ENCODE measurements at places on chromosomes 3 and 15. TPM values are rescaled to one million over a fixed set of nuclear protein-coding genes. Genes with fewer than 3 reads are reported as not detected.

Gene SPINK8
- total RNA-seq, result not detected

Gene NBEAL2
- 2.7 TPM for total RNA-seq

Gene LSM3
- total RNA-seq, result 11.6 TPM

Gene NRG4
- total RNA-seq, result not detected

Gene C2CD4A
- 0.26 TPM for total RNA-seq

Gene STX19
- not detected for total RNA-seq

Gene CPNE9
- total RNA-seq, result not detected

Gene GPR87
- total RNA-seq, result not detected

Gene KNG1
- not detected for total RNA-seq

Gene MAGI1
- total RNA-seq, result 27.0 TPM

Gene MAGEL2
- 0.13 TPM for total RNA-seq

Gene PLSCR5
- not detected for total RNA-seq

Gene PATL2
- total RNA-seq, result 0.78 TPM

Gene GOLGA8S
- total RNA-seq, result 0.13 TPM

Gene CHST13
- total RNA-seq, result not detected

Gene THSD4
- 5.4 TPM for total RNA-seq

Gene FMN1
- total RNA-seq, result 3.4 TPM

Gene SI
- total RNA-seq, result not detected

Gene NPAP1
- total RNA-seq, result 0.11 TPM

Gene POLR2M
- 178 TPM for total RNA-seq

Gene TBC1D5
- total RNA-seq, result 149 TPM

Gene SAMMSON
- total RNA-seq, result not detected

Gene ST6GAL1
- 10.8 TPM for total RNA-seq

Gene TMEM40
- not detected for total RNA-seq

Gene TMCO5A
- not detected for total RNA-seq

Gene GOLGA8R
- 4.1 TPM for total RNA-seq

Gene MORC1
- not detected for total RNA-seq

Gene TIMP4
- 12.2 TPM for total RNA-seq

Gene GOLGA8G
- not detected for total RNA-seq

Gene SLC28A1
- not detected for total RNA-seq

Gene OXSR1
- 85.3 TPM for total RNA-seq

Gene SUCNR1
- total RNA-seq, result under 0.01 TPM

Gene SLC51A
- not detected for total RNA-seq

Gene DPPA2
- total RNA-seq, result not detected

Gene KBTBD13
- total RNA-seq, result not detected

Gene LRRC31
- not detected for total RNA-seq

Gene CFAP44
- total RNA-seq, result 5.9 TPM

Gene STXBP5L
- total RNA-seq, result not detected

Gene MIX23
- total RNA-seq, result 29.2 TPM

Gene RBM15B
- total RNA-seq, result 35.1 TPM

Gene NAALADL2
- 33.3 TPM for total RNA-seq

Gene ITIH1
- total RNA-seq, result not detected

Gene MEX3B
- 3.1 TPM for total RNA-seq

Gene SH2D7
- total RNA-seq, result not detected

Gene AADACL2
- total RNA-seq, result not detected

Gene CYB561D2
- total RNA-seq, result 17.8 TPM

Gene RTP3
- total RNA-seq, result not detected

Gene IQCF5
- not detected for total RNA-seq

Gene CFAP161
- total RNA-seq, result 0.26 TPM

Gene SEMA3B
- 16.5 TPM for total RNA-seq

Gene ISLR2
- total RNA-seq, result not detected

Gene GOLGA6D
- total RNA-seq, result not detected

Gene PTPRG
- 110 TPM for total RNA-seq
